ENCODE measurements at places on chromosomes 11 and 22. TPM values are rescaled to one million over a fixed set of nuclear protein-coding genes. Genes with fewer than 3 reads are reported as not detected.

GRCh38 chr11:35907648-35908431 lies 36.0 kb upstream of the LDLRAD3 start:
- peak; percentile 90 for DNase-seq
- H3K27ac ChIP-seq: peak overlapping the region; percentile 75
- peaks cover 5% of the 10 kb centered on the region for H3K4me1 ChIP-seq

GRCh38 chr22:41917903-41918791 lies 3.3 kb upstream of the SHISA8 start:
- H3K4me1 ChIP-seq: no peaks in the 10 kb centered on the region
- peaks cover 9% of the 10 kb centered on the region for H3K27me3 ChIP-seq
- no peak for DNase-seq
- H3K4me3 ChIP-seq: no peak overlapping the region
- H3K27ac ChIP-seq: no peak overlapping the region

VSIG2 gene
- total RNA-seq: 28.2 TPM

BTBD18 gene
- not detected for total RNA-seq

SFI1 gene
- total RNA-seq: 68.8 TPM

POTEH gene
- 70.7 TPM for total RNA-seq

Data from prostate gland (tissue), 2 donors.